ENCODE measurements at places on chromosomes 5 and 9.
A peak's percentile ranks its signal among the peaks of the same experiment; 100 is the strongest.

GRCh38 chr5:123776761-123777160, 264.8 kb downstream of the CSNK1G3 start:
- DNase-seq = no peak

GRCh38 chr9:137103206-137103999, 11.1 kb downstream of the DPP7 start:
- no peak for DNase-seq

- no peak for DNase-seq
These were observed 820.0 kb upstream of the SEMA6A start for GRCh38 chr5:117394506-117395157.

DNA sequence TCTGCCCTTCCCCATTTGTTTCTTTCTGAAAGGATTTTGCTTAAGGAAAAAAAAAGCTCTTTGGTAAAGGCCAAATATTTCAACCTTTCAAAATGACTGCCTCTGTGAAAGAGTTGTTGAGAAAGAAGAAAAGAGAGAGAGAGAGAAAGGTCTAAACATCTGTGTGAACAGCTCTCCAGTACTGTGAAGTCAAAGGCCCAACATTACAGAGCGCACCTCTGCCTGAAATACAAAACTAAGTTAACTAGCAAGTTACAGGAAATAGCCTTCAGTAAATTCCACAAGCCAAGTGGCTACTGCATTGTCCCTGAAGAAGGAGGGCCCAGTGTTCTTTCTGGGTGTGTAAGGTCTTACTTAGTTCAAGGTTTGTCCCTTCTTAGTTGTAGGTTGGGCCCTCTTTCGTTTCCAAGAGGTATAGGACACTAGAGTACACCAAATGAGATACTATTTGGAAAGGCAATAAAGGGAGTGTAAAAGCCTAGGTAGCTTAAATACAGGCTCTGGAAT, 104.4 kb downstream of the THBS4 start:
- DNase-seq = no peak

GRCh38 chr5:74239261-74239660, 401.3 kb downstream of the ENC1 start:
- DNase-seq = no peak

DNA sequence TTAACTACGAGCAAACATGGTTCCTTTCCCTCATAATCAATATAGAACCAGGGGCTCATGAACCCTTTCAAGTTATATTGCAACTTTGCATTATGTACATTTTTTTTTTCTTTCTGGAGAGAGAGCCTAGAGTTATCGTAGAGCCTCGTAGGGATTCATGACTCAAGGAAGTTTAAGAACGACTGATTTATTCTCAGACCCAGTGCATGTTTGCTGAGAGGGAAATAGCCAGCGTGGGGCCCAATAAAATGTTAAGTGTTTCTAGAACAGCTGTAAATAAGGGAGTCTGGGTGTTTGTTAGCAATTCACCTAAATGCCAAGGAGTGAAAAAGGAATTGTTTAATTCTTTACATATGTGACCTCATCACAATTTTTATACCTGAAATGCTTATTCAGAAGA, 119.0 kb upstream of the KLF9 start:
- no peak for DNase-seq

- DNase-seq = no peak
These were observed 56.6 kb downstream of the ADAM19 start for GRCh38 chr5:157518963-157519362.

GRCh38 chr5:109695005-109695926, 5.5 kb downstream of the MAN2A1 start:
- DNase-seq = no peak

GRCh38 chr5:132414634-132415378, 45.3 kb downstream of the SLC22A5 start:
- DNase-seq = no peak

DNA sequence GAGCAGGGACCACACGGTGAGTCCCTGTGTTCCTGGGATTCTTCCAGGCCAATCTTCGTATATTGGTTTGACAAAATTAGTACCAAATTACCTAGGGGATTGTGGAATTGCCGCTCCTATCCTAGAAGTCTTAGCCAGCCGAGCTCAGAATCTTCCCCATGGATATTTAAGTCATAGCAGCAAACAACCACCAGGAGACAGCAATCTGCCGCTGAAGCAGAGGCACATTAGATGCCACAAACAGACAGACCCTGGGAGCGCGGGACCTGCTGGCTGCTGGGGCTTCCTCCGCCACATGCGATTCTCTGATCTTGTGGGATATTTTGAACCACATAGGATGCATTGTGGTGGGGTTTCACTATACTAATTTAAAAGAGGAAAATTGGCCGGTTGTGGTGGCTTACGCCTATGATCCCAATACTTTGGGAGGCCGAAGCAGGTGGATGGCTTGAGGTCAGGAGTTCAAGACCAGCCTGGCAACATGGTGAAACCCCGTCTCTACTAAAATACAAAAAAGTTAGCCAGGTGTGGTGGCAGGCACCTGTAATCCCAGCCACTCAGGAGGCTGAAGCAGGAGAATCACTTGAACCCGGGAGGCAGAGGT, 31.7 kb upstream of the ZBTB43 start:
- no peak for DNase-seq

GRCh38 chr5:160311491-160312133, 752 bp downstream of the CCNJL start:
- no peak for DNase-seq

DNA sequence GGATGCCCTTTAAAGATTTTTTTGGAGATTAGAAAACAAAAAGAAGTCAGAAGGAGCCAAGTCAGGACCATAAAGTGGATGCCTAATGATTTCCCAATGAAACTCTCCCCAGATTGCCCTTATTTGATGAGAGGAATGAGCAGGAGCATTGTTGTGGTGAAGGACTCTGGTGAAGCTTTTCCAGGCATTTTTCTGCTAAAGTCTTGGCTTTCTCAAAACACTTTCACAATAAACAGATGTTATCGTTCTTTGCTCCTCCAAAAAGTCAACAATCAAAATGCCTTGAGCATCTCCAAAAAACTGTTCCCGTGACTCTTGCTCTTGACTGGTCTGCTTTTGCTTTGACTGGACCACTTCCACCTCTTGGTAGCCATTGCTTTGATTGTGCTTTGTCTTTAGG, 121.8 kb downstream of the CAAP1 start:
- DNase-seq = no peak

DNA sequence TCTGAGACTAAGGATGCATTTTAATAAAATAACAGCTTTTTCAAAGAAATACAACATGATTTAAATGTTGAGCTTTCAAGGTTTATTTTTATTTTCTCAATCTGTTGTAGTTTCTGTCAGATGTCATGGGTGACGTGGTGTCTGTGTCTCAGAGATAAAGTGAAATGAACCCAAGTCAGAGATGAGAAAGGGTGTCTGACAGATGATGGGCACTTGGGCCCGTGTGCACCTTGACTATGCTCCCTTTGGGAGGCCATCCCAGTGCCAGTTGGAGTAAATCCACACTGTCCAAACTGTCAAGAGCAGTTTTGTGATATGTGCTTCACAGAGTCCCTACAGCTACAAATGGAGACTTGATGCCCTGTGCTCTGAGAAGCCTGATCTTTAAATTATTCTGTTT, 536.9 kb upstream of the FAM174A start:
- DNase-seq = no peak

- DNase-seq = no peak
These were observed 110.4 kb upstream of the EPB41L4A start for GRCh38 chr5:112529525-112529924.

DNA sequence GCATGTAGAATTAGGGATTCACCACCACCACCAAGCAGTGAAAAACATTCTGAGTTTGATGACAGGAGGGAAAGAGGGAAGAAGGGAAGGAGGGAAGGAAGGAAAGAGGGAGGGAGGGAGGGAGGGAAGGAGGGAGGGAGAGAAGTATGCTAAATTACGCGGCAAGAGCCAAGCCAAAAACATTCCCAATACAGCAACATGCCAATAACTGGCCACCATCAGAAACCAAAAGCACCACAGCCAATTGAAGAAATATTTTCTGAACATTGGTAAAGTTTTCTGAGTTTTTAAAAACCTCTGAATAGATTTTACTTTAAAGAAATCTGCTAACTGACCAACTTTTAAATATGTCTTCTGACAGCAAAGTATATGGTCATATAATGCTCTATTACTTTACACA, 36.0 kb downstream of the FNIP1 start:
- no peak for DNase-seq

- no peak for DNase-seq
These were observed 25.5 kb downstream of the CTSL start for GRCh38 chr9:87751423-87751822.

- peak; percentile 17 for DNase-seq
These were observed 38.1 kb downstream of the PBX3 start for GRCh38 chr9:125785248-125785751.

- no peak for DNase-seq
These were observed 215.6 kb downstream of the FBXL7 start for GRCh38 chr5:15715535-15715934.

DNA sequence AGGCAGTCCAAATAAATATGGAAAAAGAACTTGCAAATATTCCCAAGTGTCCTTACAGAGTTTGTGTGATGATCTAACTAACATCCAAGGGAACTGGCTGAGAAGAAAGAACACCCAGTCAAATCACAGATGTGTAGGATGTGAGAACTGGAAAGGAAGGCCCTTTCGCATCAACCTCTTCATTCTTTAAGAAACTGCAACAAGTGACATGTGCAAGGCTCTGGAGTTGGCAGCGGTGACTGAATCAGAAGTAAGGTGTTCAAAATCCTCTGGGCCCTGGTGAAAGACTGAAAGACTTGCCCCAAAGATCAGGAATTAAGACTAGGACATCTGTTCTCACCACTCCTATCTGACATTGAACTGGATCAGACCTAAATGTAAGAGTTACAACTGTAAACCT, 88.7 kb downstream of the RAPGEF1 start:
- no peak for DNase-seq

GRCh38 chr5:125699860-125700259, 723.3 kb upstream of the GRAMD2B start:
- no peak for DNase-seq

DNA sequence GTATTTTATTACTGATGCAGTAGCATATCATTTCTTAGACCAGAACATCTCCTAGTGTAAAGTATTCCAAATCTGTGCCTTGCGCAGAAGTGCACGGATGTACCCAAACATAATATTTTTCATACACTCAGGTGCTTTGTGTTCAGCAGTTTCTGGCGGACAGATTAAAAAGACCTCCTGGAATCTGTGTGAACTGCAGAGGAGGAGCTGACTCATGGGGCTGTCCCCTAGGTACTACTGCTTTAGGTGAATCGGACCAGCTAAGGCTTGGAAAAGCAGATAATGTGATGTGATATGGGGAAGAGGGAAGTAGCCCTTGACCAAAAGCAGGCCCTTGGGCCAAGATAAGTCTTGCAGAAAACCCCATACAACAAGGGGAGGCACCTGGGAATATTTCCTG, 310.1 kb downstream of the PLK2 start:
- DNase-seq = no peak

DNA sequence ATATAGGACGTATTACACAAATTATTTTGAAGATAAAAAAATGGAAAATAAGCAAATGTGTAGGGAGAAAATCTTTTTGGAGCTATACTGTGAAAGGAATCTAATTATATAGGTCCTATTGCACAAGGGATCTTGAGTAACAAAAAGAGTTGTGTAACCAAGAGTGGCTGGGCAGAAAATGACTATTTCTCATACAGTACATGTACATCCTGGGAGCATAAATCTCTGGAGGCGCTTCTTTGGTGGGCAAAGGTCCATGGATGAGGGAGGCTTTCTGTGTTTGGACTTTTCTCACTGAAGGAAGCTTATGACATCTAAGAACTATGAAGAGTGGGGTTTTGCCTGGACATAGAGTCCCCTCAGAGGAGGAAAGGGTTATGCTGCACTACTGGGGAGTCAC, 29.8 kb downstream of the ANKS6 start:
- no peak for DNase-seq

GRCh38 chr9:10366171-10366779, 246.5 kb downstream of the PTPRD start:
- DNase-seq = no peak

- no peak for DNase-seq
These were observed 20.7 kb downstream of the CWC27 start for GRCh38 chr5:64789457-64789856.

- no peak for DNase-seq
These were observed 66.2 kb downstream of the DRD1 start for GRCh38 chr5:175377816-175378215.

DNA sequence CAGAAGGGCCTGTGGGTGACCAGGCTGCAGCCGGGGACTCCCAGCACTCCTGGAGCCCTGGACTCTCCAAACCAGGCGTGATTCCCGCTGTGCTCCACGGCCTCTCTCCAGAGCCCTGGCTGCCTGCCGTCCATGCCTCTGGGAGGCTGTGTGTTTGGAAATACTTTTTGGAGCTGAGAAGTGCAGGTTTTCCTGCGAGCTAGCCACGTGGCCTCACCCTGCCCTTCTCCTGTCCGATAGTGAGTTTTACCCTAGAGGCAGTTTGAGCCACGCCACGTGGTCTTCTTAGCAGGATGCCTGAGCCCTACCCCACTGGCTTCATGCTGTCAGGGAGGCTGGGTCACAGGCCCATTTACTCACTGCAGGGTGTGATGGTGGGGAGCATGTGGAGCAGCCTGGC, 71.3 kb downstream of the COL5A1 start:
- DNase-seq = no peak

DNA sequence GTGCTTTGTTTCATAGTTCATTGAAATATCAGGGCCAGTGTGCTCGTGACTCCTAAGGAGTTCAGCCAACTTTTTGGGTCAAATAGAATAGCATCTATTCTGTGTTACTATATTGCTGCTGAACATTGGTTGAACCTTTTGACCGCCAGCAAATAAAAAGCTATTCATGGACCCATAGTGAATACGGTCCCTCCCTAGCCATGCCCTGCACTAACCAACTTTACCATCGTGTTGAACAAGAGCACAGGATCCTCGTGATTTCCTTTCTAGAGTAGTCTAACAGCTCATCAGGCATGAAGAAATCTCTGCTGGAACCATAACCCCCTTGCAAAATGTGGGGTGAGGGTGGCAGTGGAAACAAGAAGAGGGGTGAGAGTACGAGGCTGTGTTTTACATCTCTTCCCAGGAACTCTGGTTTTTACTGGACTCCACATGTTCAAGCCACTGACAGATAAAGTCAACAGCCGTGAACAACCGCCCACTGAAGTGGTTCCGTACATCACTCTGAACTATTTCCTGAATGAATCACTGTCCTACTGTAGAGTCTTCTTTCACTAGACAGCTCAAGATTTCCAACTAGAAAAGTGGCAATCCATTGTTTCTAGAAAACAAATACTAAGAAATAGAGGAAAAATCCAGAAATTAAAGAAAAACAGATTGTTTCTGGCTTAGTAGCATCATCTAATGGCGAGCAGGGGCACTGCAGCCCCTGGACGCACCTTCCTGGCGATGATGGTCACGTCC, 70.1 kb upstream of the SPATA31E1 start:
- peak; percentile 7 for DNase-seq

GRCh38 chr9:125238127-125238914, 2.8 kb downstream of the HSPA5 start:
- DNase-seq = no peak

DNA sequence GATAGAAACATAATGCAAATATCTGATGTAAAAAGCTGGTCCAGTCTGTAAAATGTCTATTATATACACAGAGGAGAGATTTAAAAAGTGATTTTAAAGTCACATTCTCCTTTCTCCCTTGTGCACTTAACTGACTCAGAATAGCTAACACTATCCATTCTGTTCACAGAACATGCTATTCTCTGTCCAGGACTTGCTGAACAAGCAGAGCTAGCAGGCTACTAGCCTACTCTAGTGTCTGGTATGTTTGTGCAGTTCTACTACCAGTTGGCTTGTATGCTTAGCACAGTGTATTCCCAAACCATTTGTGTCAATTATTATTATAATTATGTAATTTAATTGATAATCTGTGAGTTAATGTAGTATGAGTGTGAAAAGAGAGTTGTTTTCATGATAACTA, 161.7 kb upstream of the NUDT12 start:
- DNase-seq = no peak

- DNase-seq = peak; percentile 31
These were observed 10.9 kb downstream of the PTCH1 start for GRCh38 chr9:95505717-95506427.
